ENCODE measurements at places on chromosomes 6 and 20. TPM values are rescaled to one million over a fixed set of nuclear protein-coding genes. Genes with fewer than 3 reads are reported as not detected.

DNA sequence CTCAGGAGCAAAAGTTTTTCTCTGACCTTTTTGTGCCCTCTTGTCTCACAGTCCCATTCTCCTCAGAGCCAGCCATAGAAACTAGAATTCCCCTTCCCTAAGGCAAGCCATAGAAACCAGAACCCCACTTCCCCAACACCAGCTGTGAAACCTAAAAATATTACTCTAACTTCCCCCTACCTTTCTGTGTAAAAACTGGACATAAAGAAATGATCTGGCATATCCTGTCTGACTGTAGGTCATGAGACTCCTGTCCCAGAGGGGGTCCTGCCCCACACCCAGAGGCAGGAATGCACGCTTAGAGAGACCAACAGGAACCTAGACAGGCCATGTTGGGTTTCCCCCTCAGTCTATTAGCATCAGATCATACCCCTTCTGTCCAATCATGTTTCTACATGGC is 140.6 kb upstream of the SLC22A16 start:
- H3K36me3 ChIP-seq, result no peaks in the 10 kb centered on the region
- H3K4me3 ChIP-seq, result no peak overlapping the region
- H3K27ac ChIP-seq, result no peak overlapping the region

GRCh38 chr20:13341737-13342393 is 120.8 kb downstream of the ISM1 start:
- H3K27me3 ChIP-seq, result no peaks in the 10 kb centered on the region
- no peak overlapping the region for H3K4me3 ChIP-seq
- H3K4me1 ChIP-seq, result no peaks in the 10 kb centered on the region
- H3K27ac ChIP-seq, result no peak overlapping the region
- no peak for DNase-seq

Gene SSTR4
- not detected for total RNA-seq

GRCh38 chr20:8156235-8157079 is 24.4 kb downstream of the PLCB1 start:
- H3K27ac ChIP-seq, result peak overlapping the region; percentile 2
- peak; percentile 67 for DNase-seq
- H3K27me3 ChIP-seq, result no peaks in the 10 kb centered on the region
- no peaks in the 10 kb centered on the region for H3K36me3 ChIP-seq
- H3K4me1 ChIP-seq, result peaks cover 11% of the 10 kb centered on the region

DNA sequence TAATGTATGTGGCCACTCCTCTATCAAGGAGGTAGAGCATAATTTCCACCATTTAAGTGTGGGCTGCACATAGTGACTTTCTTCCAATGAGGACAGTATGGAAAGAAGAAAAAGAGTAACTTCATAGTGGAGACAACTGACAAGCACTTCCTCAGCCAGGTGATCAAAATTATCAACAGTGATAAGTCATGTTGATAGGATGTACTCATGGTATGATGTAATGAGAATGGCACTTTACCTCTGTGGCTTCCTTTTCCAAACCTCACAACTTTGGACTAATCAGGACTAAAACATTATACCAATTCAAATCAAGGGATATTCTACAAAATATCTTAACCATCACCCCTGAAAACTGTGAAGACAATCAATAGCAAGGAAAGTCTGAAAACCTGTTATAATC is 302.3 kb upstream of the CITED2 start:
- no peak for DNase-seq
- no peaks in the 10 kb centered on the region for H3K4me1 ChIP-seq
- no peak overlapping the region for H3K4me3 ChIP-seq
- no peaks in the 10 kb centered on the region for H3K27me3 ChIP-seq
- no peak overlapping the region for H3K27ac ChIP-seq

DNA sequence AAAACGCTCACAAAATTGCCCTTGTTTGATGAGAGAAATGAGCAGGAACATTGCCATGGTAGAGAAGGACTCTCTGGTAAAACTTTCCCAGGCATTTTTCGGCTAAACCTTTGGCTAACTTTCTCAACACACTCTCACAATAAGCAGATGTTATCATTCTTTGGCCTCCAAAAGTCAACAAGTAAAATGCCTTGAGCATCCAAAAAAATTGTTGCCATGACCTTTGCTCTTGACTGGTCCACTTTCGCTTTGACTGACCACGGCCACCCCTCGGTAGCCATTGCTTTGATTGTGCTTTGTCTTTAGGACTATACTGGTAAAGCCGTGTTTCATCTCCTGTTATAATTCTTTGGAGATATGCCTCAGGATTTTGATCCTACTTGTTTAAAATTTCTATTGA is 41.1 kb upstream of the PREP start:
- H3K27ac ChIP-seq, result no peak overlapping the region
- no peak overlapping the region for H3K4me3 ChIP-seq
- no peaks in the 10 kb centered on the region for H3K36me3 ChIP-seq

- no peak overlapping the region for H3K4me3 ChIP-seq
- H3K27ac ChIP-seq, result no peak overlapping the region
- no peak for DNase-seq
- H3K36me3 ChIP-seq, result no peaks in the 10 kb centered on the region
Measured at GRCh38 chr6:88764081-88764480, 199.3 kb downstream of the RNGTT start.

GRCh38 chr20:51439160-51439689 is 103.3 kb downstream of the NFATC2 start:
- H3K27me3 ChIP-seq, result no peaks in the 10 kb centered on the region
- H3K27ac ChIP-seq, result no peak overlapping the region
- H3K36me3 ChIP-seq, result no peaks in the 10 kb centered on the region
- no peak for DNase-seq

DNA sequence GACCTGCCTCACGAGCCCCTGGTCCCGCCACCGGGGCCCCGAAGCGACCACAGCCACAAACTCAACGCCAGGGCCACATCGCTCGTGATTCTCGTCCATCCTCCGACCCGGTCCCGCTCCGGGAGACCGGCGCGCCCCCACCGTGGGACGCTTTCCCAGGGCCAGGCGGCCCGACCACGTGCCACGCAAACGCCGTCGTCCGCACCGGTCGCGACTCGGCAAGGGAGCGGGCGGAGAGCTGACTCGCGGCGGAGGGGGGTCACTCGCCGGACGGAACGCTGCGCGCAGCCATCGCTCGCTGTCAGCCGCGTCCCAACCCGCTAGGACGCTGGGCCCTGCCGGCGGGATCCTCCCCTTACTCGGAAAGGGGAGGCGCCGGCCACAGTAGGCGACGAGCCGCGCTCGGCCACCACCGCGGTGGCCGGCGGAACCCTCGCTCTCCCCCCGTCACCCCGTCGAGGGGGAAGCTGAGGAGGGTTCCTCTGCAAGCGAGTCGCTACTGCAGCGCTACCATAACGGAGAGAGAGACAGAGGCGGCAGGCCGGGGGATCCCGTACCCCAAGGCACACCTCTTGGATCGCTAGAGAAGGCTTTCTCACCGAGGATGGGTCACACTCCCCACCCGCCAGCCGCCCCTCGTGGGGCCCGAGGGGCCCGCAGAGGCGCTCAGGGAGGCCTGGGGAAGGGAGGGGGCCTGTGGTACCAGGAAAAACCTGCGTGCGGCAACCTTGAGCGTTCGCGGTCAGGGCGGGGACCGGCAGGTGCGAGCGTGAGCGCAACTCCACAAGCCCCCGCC is 511.8 kb upstream of the ZNF337 start:
- H3K4me1 ChIP-seq, result no peaks in the 10 kb centered on the region
- H3K4me3 ChIP-seq, result peak overlapping the region; percentile 39
- H3K27me3 ChIP-seq, result peaks cover 16% of the 10 kb centered on the region
- DNase-seq, result peak; percentile 10
- no peak overlapping the region for H3K27ac ChIP-seq

DNA sequence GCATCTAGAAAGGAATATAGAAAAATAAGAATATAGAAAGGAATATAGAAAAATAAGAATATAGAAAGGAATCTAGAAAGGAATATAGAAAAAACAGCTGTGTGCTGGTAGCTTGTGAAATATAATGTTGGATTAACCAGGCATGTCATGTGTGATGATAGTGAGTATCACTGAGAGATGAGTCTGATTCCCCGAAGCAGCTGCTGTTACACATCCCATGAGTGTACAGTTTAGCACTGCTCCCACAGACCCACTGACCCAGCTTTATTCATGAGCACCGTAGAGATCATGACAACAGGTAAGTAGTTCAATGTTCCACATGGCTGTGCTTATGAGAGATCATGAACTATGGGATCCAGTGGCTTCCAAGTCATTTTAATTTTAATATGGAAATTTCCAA is 64.8 kb downstream of the SLC22A3 start:
- no peaks in the 10 kb centered on the region for H3K4me1 ChIP-seq
- no peak overlapping the region for H3K27ac ChIP-seq
- no peaks in the 10 kb centered on the region for H3K27me3 ChIP-seq
- H3K4me3 ChIP-seq, result no peak overlapping the region
- H3K36me3 ChIP-seq, result no peaks in the 10 kb centered on the region

DNA sequence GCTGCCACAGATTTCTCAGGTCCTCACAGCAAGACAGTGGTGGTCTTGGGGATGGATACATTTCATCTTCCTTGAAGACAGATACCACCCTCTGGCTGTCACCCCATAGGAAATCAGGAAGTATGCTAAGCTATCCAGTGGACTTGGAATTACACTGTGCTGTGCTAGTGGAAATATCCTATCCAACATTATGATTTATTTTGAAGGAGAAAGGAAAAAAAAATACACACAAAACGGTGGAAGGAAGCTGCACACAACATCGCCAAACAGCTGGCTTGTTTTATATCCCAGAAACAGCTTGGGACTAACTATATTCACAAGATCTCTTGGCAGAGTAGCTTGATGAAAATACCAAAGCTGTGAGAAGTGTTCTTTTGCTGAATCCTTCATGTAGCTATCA is 257.6 kb downstream of the LAMA2 start:
- H3K4me1 ChIP-seq, result no peaks in the 10 kb centered on the region
- no peaks in the 10 kb centered on the region for H3K27me3 ChIP-seq
- H3K4me3 ChIP-seq, result no peak overlapping the region
- H3K27ac ChIP-seq, result no peak overlapping the region

Gene SLC17A3
- not detected for total RNA-seq

GRCh38 chr6:39776581-39776980 is 15.6 kb upstream of the DAAM2 start:
- H3K36me3 ChIP-seq, result no peaks in the 10 kb centered on the region
- H3K4me1 ChIP-seq, result no peaks in the 10 kb centered on the region
- H3K27ac ChIP-seq, result no peak overlapping the region
- DNase-seq, result no peak

DNA sequence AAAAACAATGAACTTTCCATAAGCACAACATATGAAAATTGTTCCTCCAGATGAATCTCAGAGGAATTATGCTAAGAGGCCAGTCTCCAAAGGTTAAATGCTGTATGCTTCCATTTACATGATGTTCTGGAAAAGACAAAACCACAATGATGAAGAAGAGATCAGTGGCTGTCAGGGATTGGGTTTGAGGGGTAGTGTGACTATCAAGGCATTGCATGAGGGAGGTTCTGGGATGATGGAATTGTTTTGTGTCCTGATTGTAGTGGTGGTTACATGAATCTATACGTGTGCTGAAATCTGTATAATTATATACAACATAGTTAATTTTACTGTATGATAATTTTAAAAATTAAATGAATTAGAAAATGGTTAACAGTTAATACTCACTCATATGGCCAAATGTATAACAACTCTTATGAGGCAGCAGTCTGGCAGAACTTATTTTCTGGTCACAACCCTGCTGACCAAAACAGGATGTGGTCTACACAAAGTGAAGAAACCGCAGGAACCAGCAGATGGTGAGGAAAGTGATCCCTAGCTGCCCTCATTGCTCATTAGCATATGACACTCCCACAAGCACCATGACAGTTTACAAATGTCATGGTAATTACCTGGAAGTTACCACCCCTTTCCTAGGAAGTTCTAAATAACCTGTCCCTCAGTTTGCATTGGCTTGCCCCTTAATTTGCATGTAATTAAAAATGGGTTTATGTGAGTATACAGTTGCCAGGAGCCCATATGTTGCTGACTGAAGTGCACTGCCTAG is 31.9 kb downstream of the NSFL1C start:
- H3K27me3 ChIP-seq, result no peaks in the 10 kb centered on the region
- no peaks in the 10 kb centered on the region for H3K36me3 ChIP-seq
- peak; percentile 92 for DNase-seq
- H3K27ac ChIP-seq, result peak overlapping the region; percentile 42

Gene FAM184A
- 1.7 TPM for total RNA-seq

DNA sequence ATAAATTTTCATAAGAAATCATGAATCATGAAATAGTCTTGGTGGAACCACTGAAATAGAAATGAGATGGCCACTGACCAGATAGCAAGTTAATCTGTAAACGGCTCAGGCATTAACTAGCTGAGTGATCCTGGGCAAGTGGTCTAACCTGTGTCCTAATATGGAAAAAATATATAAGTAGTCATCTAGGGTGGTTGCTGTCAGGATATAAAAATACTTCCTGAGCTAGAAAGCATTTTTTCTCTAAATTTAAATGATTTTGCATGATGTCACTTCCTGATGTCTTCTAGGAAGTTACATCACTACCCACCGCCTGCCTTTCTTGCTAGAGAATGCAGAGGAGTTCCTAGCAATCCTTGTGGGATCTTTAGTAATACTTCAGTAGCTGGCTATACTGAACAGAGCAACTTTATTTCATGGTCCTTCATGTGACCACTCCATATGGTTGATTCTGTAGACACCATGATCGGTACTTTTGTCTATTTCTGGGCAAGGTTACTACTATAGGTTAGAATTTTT is 228.1 kb upstream of the CEP162 start:
- H3K27me3 ChIP-seq, result no peaks in the 10 kb centered on the region
- no peaks in the 10 kb centered on the region for H3K4me1 ChIP-seq
- no peak overlapping the region for H3K4me3 ChIP-seq
- no peak overlapping the region for H3K27ac ChIP-seq

DNA sequence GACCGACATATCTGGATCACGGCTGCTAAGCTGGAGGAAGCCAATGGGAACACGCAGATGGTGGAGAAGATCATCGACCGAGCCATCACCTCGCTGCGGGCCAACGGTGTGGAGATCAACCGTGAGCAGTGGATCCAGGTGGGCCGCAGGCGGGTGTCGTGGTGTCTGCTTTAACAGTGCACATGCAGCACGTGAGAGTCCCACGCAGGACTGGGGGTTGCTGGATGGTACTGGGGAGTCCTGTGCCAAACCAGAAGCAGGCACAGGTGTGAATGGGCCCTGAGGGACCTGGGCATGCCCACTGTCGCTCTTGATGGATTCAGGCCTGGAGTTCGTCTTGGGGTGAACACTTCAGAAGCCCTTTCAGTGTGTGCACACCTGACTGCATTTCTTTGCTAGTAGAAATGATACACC is 24.6 kb upstream of the C20orf204 start:
- H3K27ac ChIP-seq, result no peak overlapping the region
- H3K4me3 ChIP-seq, result no peak overlapping the region
- no peak for DNase-seq
- H3K36me3 ChIP-seq, result peaks cover 22% of the 10 kb centered on the region
- H3K27me3 ChIP-seq, result no peaks in the 10 kb centered on the region

- no peak overlapping the region for H3K27ac ChIP-seq
- H3K36me3 ChIP-seq, result no peaks in the 10 kb centered on the region
- no peak overlapping the region for H3K4me3 ChIP-seq
- no peak for DNase-seq
Measured at GRCh38 chr6:42195415-42195814, 659 bp upstream of the GUCA1B start.

All from fibroblast of lung (primary cell).